ENCODE measurements at places on chromosomes 3 and 15.

- DNase-seq: no peak
These were observed 94.9 kb downstream of the ST6GAL1 start for GRCh38 chr3:187025254-187025655.

- no peak for DNase-seq
These were observed 15.4 kb downstream of the UBP1 start for GRCh38 chr3:33424606-33425452.

DNA sequence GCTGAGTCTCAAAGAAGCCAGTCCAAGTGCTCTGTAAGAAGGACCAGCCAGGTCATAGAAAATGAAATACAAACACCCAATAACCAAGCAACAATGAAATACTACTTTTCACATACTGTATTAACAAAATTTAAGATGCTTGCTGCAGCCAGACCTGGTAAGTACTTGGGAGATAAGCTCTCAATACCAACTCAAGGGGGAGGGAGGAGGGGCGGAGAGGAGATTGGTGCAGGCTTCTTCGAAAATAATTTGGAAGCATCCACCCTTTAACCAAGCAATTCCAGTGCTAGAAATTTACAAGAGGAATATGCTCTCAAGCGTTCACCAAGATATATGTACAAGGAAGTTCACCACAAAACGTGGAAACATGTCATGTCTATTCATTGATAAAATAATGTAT, 7.6 kb upstream of the LRRC2 start:
- DNase-seq: no peak

DNA sequence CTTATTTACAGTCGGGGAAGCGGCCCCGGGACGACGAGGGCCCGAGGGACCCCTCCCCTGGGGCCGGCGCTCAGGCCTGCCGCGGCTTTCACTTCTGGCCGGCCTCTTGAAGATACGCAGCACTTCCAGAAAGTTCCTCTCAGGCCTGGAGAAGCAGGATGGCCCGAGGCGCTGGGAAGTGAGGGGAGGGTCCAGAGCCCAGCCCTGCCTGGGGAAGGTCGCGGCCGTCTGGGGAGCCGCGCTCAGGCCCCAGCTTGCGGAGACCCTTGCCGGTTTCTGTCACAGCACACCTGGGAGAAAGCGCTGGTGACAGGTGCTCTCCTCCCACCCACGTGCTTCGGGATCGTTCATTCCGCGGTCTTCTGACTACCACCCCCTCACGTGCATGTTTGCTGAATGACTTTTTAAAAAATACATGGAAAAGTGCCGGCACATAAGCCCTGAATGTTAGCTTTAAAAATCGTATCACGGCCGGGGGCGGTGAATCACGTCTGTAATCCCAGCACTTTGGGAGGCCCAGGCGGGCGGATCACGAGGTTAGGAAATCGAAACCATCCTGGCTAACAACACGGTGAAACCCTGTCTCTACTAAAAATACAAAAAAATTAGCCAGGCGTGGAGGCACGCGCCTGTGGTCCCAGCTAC, 727 bp upstream of the TM2D3 start:
- DNase-seq: no peak

DNA sequence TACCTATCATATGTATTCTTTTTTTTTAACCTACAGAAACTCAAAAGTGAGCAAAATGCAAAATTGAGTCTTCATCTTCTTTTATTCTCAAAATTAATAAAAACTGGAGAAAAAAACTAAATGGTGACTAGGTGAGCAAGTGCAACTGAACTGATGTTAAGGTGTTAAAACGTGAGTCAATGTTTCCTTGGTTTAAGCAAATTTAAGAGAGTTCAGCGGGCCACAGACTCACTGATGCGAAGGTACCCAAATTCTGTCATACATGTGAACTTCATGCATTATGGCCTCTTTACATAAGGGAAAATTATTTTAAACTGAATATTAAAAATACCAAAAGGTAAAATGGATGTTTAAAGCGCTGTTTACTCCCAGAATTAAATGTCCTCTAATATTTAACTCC, 206.6 kb downstream of the FOXP1 start:
- no peak for DNase-seq

GRCh38 chr15:89486726-89487050, 9.7 kb downstream of the RHCG start:
- DNase-seq: no peak

- no peak for DNase-seq
These were observed 110.5 kb upstream of the STT3B start for GRCh38 chr3:31422237-31422636.

GRCh38 chr3:179020112-179020511, 51.5 kb downstream of the ZMAT3 start:
- DNase-seq: no peak
